ENCODE measurements at places on chromosomes 2 and 18. TPM values are rescaled to one million over a fixed set of nuclear protein-coding genes. Genes with fewer than 3 reads are reported as not detected.

Gene ASB18
- total RNA-seq, result not detected

Gene TLX2
- total RNA-seq, result not detected

Gene GREB1L
- 3.7 TPM for total RNA-seq

Gene DTNA
- 34.3 TPM for total RNA-seq

Gene ADAM23
- 7.8 TPM for total RNA-seq

Gene ARHGAP28
- total RNA-seq, result 221 TPM

Gene CDH20
- total RNA-seq, result 0.09 TPM

Gene TMEM17
- 4.4 TPM for total RNA-seq

Gene SLC5A7
- total RNA-seq, result not detected

Gene IL1R1
- 152 TPM for total RNA-seq

All from fibroblast of the aortic adventitia (primary cell).